ENCODE measurements at places on chromosomes 16 and 17.

GRCh38 chr16:3606441-3606840 lies 5.0 kb downstream of the SLX4 start:
- no peak for DNase-seq

GRCh38 chr17:81420769-81421462 lies 25.7 kb downstream of the BAHCC1 start:
- DNase-seq: no peak

DNA sequence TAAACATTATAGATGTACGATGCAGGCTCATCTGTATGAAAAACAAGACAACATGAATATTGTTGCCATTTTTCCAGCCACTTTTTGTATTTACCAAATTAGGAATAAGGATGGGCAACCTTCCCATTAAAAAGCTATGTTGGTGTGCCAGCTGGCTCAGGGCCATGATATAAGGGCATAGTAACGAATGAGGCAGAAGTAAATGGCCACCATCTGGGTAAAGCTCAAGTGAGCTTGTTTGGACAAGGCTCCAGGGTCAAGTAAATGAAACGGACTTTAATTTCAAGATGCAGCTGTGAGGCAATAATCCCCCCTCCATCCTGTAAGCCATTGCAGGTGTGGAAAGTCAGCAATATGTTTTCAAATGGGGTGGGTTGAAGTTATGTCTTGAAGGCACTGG lies 930.9 kb upstream of the CDH8 start:
- DNase-seq: no peak

- peak; percentile 55 for DNase-seq
These were observed 1.2 kb downstream of the MAF start for GRCh38 chr16:79599256-79599836.

- DNase-seq: no peak
These were observed 208.2 kb downstream of the FTO start for GRCh38 chr16:53912155-53912554.

GRCh38 chr17:39722965-39723848 lies 7.1 kb downstream of the MIEN1 start:
- no peak for DNase-seq

GRCh38 chr17:6165806-6166205 lies 95.6 kb downstream of the WSCD1 start:
- no peak for DNase-seq

- DNase-seq: no peak
These were observed 150.4 kb downstream of the SPECC1 start for GRCh38 chr17:20159406-20160069.

- DNase-seq: no peak
These were observed 10.1 kb upstream of the SLC16A5 start for GRCh38 chr17:75077496-75078283.

Measured in nephron progenitor cell (in vitro differentiated cells).